ENCODE measurements at places on chromosomes 13 and 19. TPM values are rescaled to one million over a fixed set of nuclear protein-coding genes. Genes with fewer than 3 reads are reported as not detected.

SPTBN4 gene
- total RNA-seq = 1.3 TPM

C13orf42 gene
- not detected for total RNA-seq

ARL11 gene
- total RNA-seq = 1.8 TPM

GRK1 gene
- total RNA-seq = 0.10 TPM

ZNF234 gene
- 18.5 TPM for total RNA-seq

STOML3 gene
- not detected for total RNA-seq

APLP1 gene
- 12.9 TPM for total RNA-seq

ZSWIM9 gene
- total RNA-seq = 10.3 TPM

SBK3 gene
- 0.48 TPM for total RNA-seq

CXCL17 gene
- total RNA-seq = not detected

HSPBP1 gene
- 14.1 TPM for total RNA-seq

ZNF320 gene
- 11.7 TPM for total RNA-seq

ELSPBP1 gene
- not detected for total RNA-seq

LILRA5 gene
- total RNA-seq = 5.5 TPM

MAB21L1 gene
- 0.32 TPM for total RNA-seq

FAAP24 gene
- total RNA-seq = 1.8 TPM

SUPT5H gene
- total RNA-seq = 90.1 TPM

COMMD6 gene
- total RNA-seq = 154 TPM

LIG4 gene
- total RNA-seq = 12.7 TPM

ERICH6B gene
- not detected for total RNA-seq

ZNF69 gene
- total RNA-seq = 8.1 TPM

CFAP97D2 gene
- not detected for total RNA-seq
